ENCODE measurements at places on chromosomes 2 and 18. TPM values are rescaled to one million over a fixed set of nuclear protein-coding genes. Genes with fewer than 3 reads are reported as not detected.

The HOXD4 gene
- 0.31 TPM for total RNA-seq

The SERPINB4 gene
- not detected for total RNA-seq

The MC2R gene
- total RNA-seq = not detected

The UGT1A3 gene
- total RNA-seq = not detected

The SP140 gene
- 0.16 TPM for total RNA-seq

The APLF gene
- total RNA-seq = 1.4 TPM

The MTA3 gene
- total RNA-seq = 22.3 TPM

The SERPINB11 gene
- total RNA-seq = not detected

The ZNF142 gene
- 10.2 TPM for total RNA-seq

The ECEL1 gene
- not detected for total RNA-seq

The ZNF521 gene
- 6.0 TPM for total RNA-seq

GRCh38 chr2:173196080-173196479 is 120.4 kb downstream of the MAP3K20 start:
- H3K4me1 ChIP-seq = no peaks in the 10 kb centered on the region
- no peak overlapping the region for H3K27ac ChIP-seq
- no peak for DNase-seq
- H3K4me3 ChIP-seq = no peak overlapping the region
- no peaks in the 10 kb centered on the region for H3K36me3 ChIP-seq

DNA sequence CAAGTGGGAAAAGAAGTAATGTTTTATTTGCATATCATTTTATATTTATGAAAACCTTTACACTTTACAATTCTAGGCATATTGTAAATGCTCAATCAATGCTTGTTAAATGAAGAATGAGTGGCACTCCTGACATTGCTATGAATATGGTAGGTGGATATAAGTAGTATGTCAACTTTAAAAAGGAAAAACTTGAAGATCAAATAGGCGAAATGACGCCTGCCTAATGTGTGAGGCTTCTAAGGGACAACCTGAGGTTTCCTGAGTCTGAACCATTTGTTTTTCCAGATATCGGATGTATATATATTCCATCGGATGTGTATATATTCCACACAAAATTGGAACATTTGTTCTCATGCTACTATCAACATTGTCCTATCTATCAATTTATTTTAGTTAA is 1.4 kb downstream of the STAT4 start:
- no peak overlapping the region for H3K4me3 ChIP-seq
- no peaks in the 10 kb centered on the region for H3K4me1 ChIP-seq
- H3K27ac ChIP-seq = no peak overlapping the region
- no peak for DNase-seq

- no peak overlapping the region for H3K27ac ChIP-seq
- no peak overlapping the region for H3K4me3 ChIP-seq
- no peak for DNase-seq
- no peaks in the 10 kb centered on the region for H3K4me1 ChIP-seq
- H3K36me3 ChIP-seq = no peaks in the 10 kb centered on the region
- no peaks in the 10 kb centered on the region for H3K27me3 ChIP-seq
These were observed 15.4 kb upstream of the SLC25A52 start for GRCh38 chr18:31776093-31776492.

DNA sequence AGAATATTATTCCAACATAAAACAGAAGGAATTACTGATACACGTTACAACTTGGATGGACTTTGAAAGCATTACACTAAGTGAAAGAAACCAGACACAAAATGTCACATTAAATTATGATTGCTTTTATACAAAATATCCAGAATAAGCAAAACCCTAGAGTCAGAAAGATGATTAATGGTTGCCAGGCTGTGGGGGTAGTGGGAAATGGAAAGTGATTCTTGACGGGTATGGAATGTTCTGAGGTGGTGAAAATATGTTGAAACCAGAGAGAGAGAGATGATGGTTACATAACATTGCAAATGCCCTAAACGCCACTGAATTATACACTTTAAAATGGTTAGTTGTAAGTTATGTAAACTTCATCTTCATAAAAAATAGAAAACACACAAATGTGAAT is 1057.2 kb upstream of the TMEFF2 start:
- no peak for DNase-seq
- no peaks in the 10 kb centered on the region for H3K27me3 ChIP-seq
- no peaks in the 10 kb centered on the region for H3K36me3 ChIP-seq
- H3K27ac ChIP-seq = no peak overlapping the region
- no peak overlapping the region for H3K4me3 ChIP-seq

- DNase-seq = peak; percentile 41
- no peaks in the 10 kb centered on the region for H3K36me3 ChIP-seq
- H3K27ac ChIP-seq = no peak overlapping the region
- no peak overlapping the region for H3K4me3 ChIP-seq
These were observed 123.1 kb upstream of the PPP1CB start for GRCh38 chr2:28628506-28628905.

DNA sequence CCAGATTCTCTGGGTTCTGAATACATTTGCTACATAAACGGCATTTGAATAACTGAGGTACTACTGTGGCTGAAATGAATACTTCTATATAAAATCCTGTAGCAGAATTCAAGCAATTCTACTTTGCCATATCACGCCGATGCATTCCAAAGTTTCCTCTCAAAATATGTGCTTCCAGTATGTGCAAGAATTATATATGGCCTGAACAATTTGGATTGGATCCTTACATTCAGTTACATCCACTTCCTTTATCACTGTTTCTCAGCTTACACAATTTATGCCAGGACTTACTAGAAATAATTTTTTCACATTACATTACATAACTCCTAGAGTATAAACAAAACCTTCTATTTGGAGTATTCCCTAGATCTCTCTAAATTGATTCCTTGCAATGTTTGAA is 46.3 kb upstream of the STAT4 start:
- no peaks in the 10 kb centered on the region for H3K36me3 ChIP-seq
- H3K27ac ChIP-seq = no peak overlapping the region
- no peaks in the 10 kb centered on the region for H3K4me1 ChIP-seq
- no peak for DNase-seq
- no peaks in the 10 kb centered on the region for H3K27me3 ChIP-seq

GRCh38 chr18:3111523-3112240 is 98.7 kb upstream of the LPIN2 start:
- peaks cover 12% of the 10 kb centered on the region for H3K4me1 ChIP-seq
- no peaks in the 10 kb centered on the region for H3K36me3 ChIP-seq
- H3K27ac ChIP-seq = no peak overlapping the region
- H3K4me3 ChIP-seq = no peak overlapping the region
- DNase-seq = no peak

GRCh38 chr18:35407871-35408481 is 30.8 kb upstream of the ZNF396 start:
- H3K4me1 ChIP-seq = no peaks in the 10 kb centered on the region
- H3K4me3 ChIP-seq = no peak overlapping the region
- no peak for DNase-seq

- no peaks in the 10 kb centered on the region for H3K36me3 ChIP-seq
- no peaks in the 10 kb centered on the region for H3K4me1 ChIP-seq
- no peak for DNase-seq
- H3K27me3 ChIP-seq = no peaks in the 10 kb centered on the region
- no peak overlapping the region for H3K27ac ChIP-seq
- no peak overlapping the region for H3K4me3 ChIP-seq
These were observed 28.2 kb downstream of the ARHGAP15 start for GRCh38 chr2:143157418-143157817.

GRCh38 chr18:50654658-50655550 is 95.0 kb downstream of the MAPK4 start:
- H3K4me1 ChIP-seq = no peaks in the 10 kb centered on the region
- H3K27ac ChIP-seq = no peak overlapping the region
- H3K27me3 ChIP-seq = no peaks in the 10 kb centered on the region
- no peak for DNase-seq
- no peak overlapping the region for H3K4me3 ChIP-seq

DNA sequence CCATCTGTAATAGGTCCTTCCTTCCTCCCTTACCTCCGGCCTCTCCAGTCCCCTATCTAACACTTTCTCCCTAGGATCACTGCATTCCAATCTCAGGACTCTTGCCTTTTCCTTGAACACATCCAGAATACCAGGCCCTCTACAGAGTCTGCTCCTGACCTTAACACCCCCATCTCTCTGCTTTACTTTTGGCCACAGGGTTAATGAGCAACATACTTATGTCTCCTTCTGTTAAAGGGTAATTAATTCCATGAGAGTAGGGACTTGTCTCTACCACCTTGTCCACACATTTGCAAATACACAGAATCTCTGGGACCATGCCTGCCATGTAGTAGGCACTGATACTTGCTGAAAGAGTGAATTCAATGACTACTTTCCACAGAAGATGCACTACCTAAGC is 94.9 kb downstream of the COBLL1 start:
- H3K27me3 ChIP-seq = no peaks in the 10 kb centered on the region
- no peak for DNase-seq
- no peak overlapping the region for H3K27ac ChIP-seq
- peaks cover 33% of the 10 kb centered on the region for H3K4me1 ChIP-seq

- no peak overlapping the region for H3K4me3 ChIP-seq
- no peak for DNase-seq
- H3K27me3 ChIP-seq = no peaks in the 10 kb centered on the region
- H3K27ac ChIP-seq = no peak overlapping the region
- H3K36me3 ChIP-seq = no peaks in the 10 kb centered on the region
- H3K4me1 ChIP-seq = no peaks in the 10 kb centered on the region
These were observed 25.9 kb downstream of the OSR1 start for GRCh38 chr2:19332503-19332902.

- no peaks in the 10 kb centered on the region for H3K27me3 ChIP-seq
- no peak for DNase-seq
- no peaks in the 10 kb centered on the region for H3K36me3 ChIP-seq
- H3K4me1 ChIP-seq = peaks cover 7% of the 10 kb centered on the region
- H3K27ac ChIP-seq = no peak overlapping the region
- H3K4me3 ChIP-seq = no peak overlapping the region
These were observed 783 bp downstream of the BUB1 start for GRCh38 chr2:110677080-110677479.

GRCh38 chr2:227703280-227703732 is 14.5 kb downstream of the SLC19A3 start:
- H3K4me1 ChIP-seq = no peaks in the 10 kb centered on the region
- H3K27ac ChIP-seq = no peak overlapping the region
- H3K36me3 ChIP-seq = no peaks in the 10 kb centered on the region

- no peak overlapping the region for H3K4me3 ChIP-seq
- no peaks in the 10 kb centered on the region for H3K36me3 ChIP-seq
- H3K27me3 ChIP-seq = no peaks in the 10 kb centered on the region
- no peak overlapping the region for H3K27ac ChIP-seq
- no peak for DNase-seq
These were observed 329.4 kb downstream of the AGPS start for GRCh38 chr2:177721818-177722567.

- no peaks in the 10 kb centered on the region for H3K4me1 ChIP-seq
- DNase-seq = no peak
- no peaks in the 10 kb centered on the region for H3K36me3 ChIP-seq
- no peaks in the 10 kb centered on the region for H3K27me3 ChIP-seq
These were observed 64.9 kb downstream of the FIGN start for GRCh38 chr2:163670929-163671328.

DNA sequence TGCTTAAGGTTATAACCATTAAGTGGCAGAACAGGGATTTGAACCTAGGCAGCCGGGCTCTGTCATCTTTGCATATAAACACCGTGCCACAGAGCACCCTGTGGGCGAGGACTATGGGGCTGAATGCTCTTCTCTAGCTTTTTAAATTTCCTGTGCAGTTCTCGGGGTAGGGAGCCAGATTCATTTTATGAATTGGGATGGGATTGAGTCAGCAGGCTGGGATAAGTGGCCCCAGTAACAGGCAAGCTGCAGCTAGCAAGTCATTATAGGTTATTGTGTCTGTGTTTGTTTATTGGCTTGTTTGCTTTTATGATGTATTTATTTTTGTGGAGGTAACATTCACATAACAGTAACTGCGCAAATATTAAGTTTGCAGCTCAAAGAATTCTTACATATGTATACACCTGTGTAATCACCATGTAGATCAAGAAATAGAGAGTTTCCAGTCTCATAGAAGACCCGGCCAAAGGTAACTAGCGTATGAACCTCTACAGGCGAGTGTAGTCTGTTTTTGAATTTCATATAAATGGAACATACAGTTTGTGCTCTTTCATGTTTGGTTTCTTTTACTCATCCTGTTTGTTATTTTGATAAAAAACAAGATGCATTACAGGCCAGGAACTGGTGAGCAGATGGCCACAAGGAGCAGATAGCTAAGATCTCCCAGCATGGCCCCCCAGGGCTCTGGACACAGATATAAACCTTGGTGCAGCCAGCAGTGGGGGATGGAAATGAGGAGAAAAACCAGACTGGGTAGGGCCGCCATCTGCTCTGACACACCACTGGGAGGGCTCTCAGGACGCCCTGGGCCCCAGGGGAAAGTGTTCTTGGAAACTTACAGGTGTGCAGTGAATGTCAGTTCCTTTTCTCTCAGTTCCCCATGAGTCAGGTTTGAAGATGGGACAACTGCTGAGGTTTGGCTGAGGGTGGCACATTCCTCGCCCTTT is 49.2 kb upstream of the GPR155 start:
- no peak overlapping the region for H3K4me3 ChIP-seq
- no peak overlapping the region for H3K27ac ChIP-seq
- no peaks in the 10 kb centered on the region for H3K36me3 ChIP-seq
- no peak for DNase-seq

- no peaks in the 10 kb centered on the region for H3K36me3 ChIP-seq
- no peaks in the 10 kb centered on the region for H3K27me3 ChIP-seq
- no peak overlapping the region for H3K27ac ChIP-seq
- H3K4me1 ChIP-seq = no peaks in the 10 kb centered on the region
- DNase-seq = no peak
- no peak overlapping the region for H3K4me3 ChIP-seq
These were observed 32.8 kb upstream of the DNAH7 start for GRCh38 chr2:196101325-196101991.

DNA sequence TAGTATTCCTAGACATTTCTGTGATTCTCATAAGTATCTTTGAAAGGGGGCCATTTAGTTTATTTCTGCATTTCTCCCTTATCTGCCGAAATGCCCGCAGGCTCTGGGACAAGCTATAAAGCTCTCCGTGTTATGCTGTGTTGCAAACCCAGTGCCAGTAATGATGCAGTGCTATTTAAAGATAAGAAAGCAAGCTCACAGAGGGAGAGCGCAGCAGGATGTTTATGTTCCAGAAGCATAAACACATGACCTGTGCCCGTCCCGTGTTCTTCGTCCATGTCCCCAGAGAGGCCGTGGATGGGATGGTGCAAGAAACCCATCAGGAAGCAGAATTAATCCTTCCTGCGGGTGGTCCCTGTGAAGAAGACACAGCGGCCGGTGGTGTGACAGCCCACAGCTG is 99.4 kb downstream of the NEDD4L start:
- H3K27ac ChIP-seq = no peak overlapping the region
- no peak for DNase-seq
- no peaks in the 10 kb centered on the region for H3K36me3 ChIP-seq
- no peak overlapping the region for H3K4me3 ChIP-seq
- H3K27me3 ChIP-seq = no peaks in the 10 kb centered on the region
